NCI-H2081 (cell line): ENCODE measurements at places on chromosomes 6 and 20.

- peak; percentile 14 for DNase-seq
Observed at GRCh38 chr6:25670208-25670607, 18.2 kb downstream of the SCGN start.

DNA sequence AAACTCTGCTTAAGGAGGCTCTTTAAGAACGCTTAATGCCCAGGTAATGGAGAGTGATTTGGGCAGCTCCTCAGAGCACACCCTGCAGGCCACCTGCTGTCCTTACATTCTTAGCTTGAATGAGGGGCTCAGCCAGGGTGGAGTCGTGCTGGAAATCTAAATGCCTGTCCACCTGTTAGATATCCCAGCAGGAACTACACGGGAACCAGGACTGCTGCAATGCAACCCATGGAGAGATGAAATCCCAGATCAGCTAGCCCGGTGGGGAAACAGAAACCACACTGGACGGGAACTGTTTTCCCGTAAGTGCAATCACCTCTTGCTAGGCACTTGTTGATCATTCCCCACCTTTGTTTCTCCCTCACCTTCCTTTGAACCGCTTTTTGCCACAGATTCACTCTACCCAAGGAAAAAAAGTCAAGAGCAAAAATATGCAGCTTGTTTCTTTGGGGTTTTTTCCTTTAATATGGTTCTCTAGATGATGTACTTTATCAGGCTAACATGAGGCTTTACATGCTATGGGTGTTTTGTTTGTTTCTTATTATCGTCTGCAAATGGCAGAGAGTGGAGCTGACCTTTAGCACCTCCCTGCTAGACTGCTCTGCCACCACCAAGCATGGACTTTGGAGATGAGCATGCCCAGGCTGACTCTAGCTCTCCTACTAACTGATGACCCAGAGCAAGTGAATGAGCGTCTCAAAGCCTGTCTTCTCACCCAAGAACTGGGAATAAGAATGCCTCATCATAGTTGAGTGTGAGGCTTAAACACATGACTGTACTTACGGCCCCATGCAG lies 125.9 kb upstream of the TNFAIP3 start:
- DNase-seq, result no peak

DNA sequence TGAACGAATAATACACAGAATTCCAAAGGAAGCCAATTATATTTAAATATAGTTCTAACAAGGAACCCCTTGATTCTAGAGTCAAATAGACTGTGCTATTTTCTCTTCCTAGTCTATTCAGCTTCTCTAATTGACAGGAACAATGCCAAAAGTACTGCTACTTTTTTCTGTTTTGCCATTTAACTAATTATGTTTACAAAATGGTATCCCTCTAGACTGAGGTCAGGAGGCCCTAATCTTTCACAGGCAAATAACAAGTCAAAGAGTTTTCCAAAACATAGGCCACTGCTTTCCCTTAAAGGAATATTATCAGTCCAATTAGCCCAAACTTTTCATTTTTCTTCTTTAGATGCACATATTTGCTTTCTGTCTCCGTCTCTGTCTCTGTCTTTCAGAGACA lies 539.3 kb downstream of the RFPL4B start:
- no peak for DNase-seq

GRCh38 chr6:15259766-15260098 lies 13.9 kb downstream of the JARID2 start:
- DNase-seq, result no peak

- no peak for DNase-seq
Observed at GRCh38 chr6:145836170-145836569, 21.6 kb upstream of the FBXO30 start.

- DNase-seq, result no peak
Observed at GRCh38 chr20:34337982-34338726, 24.9 kb upstream of the ITCH start.

- DNase-seq, result no peak
Observed at GRCh38 chr6:51396583-51396982, 577.9 kb downstream of the TFAP2B start.

DNA sequence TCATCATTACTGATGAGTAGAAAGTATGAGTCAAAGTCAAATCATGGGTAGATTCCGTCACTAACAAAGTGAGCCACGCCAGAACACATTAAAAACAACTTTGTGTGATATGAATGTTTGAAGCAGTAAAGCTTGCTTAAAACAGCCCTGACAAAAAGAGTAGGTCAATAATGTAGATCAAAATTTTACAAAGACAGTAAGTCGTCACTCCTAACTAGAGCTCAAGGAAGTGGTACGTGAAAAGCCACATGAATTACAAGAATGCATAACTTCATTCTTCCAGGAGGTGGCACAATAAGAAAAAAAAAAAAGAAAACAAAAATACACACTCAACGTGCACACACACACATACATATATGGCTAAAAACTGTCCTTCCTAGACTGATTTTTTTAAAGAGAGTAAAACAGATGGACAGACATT lies 69.9 kb downstream of the HACE1 start:
- DNase-seq, result no peak

GRCh38 chr6:130622142-130622541 lies 205.1 kb upstream of the SMLR1 start:
- DNase-seq, result no peak

DNA sequence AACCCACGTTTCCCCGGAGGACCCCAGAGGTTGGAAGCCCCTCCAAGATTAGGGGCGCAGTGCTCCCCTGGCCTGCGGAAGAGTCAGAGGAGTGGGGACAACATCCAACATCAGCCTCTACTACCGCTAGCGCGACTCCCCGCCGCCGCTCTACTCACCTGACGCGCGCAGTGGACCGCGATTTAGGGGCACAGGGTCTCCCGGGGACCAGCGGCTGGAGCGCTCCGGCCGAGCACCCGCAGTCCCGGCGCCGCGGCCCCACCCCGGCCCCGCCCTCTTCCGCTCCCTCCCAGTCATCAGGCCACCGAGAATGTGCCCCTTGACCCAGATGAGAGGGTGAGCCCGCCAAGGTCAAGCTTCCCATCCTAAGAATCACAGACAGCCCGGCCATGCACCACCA lies at the start of gene ZFP57:
Gene ZFP57, minus strand, starts transcription at position 249 of the 400 bp plus-strand sequence. CDS start 4,149 bp downstream, outside the sequence.
- no peak for DNase-seq

GRCh38 chr6:157060440-157060952 lies 262.8 kb downstream of the TMEM242 start:
- DNase-seq, result no peak

DNA sequence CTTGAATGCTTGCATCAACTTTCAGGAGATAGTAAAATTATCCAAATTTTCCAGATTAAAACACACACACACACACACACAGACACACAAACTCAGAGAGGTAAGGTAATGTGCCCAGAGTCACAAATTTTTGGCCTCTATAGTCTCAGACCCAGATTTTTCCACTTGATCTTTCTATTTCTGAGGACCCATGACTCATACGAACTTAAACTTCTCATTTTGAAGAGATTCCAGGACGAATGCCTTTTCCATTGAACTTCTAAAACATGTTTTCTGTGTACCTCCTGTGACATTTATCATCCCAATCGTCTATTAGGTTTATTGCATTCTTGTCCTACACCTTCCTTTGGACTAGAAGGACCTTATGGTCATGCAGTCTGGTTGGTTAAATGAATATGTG lies 172.9 kb upstream of the COL21A1 start:
- DNase-seq, result no peak

DNA sequence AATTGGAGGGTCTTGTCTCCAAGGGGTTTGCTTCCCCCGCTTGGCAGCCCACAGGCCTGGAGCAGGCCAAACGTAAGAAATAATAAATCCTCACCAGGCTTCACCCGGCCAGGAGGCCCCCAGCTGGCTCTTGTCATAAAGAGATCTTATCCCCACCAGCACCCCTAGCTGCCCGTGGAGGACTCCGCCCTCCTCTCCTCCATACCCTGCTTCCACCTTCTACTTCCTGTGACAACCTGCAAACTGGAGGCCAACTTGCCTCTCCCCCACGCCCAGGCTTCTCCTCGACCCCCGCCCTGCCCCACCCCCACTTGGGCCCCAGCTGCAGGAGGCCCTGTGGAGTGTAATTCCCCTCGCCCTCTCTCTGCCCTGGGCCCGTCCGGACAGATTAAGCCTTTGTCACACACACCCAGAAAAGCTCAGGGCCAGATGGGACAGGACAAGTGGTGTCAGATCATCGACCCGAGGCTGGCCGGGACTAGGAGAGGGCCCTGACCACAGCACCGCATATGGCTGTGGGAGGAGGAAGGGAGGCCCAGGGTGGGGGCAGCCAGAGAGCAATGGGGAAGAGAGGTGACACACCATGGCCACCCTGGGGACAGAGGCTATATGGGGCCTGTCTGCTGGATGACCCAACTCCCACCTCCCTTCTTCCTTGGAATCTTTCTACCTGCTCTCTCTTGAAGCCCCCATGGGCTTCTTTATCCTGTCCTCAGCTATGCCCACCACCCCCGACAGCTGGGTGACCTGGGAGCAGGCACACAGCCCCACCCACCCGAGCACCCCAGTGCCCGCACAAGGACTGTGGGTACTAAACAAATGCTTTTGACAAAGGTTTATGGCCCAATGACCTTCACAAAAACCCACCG lies 3.9 kb downstream of the NOL4L start:
- no peak for DNase-seq

DNA sequence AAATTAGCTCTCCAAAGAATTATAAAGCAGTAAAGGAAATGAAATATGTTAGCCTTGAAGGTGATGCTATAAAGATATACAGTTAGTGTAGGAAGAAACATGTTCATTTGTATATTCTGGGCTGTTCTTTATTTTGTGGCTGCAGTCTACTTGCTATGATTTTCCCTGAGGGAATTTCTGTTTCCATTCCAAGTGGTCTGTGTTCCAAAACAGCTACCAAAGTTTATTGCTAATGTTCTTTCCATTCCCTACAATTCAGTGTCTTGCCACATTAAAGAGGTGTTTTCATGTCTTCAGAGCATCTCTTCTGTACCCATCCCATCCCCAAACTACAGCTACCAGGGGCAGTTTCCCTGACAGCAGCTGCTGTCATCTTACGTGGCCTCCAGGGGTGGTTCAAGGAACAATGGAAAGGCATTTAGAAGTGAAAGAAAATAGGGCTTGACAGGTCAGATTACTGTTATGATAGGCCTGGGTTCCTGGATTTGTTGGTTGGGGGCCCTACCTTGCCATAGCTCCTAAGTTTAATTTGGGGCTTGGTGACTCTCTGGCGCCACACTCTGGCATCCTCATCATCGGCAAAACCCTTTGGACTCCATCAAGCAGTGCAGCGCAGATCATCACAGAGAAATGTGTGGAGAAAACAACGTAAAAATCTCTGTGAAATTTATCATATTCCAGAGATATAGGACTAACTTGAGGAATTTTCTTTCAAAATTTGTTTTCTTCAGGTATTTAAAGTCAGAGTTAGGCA lies 33.8 kb upstream of the AIG1 start:
- no peak for DNase-seq

- no peak for DNase-seq
Observed at GRCh38 chr20:13799974-13800373, 15.1 kb downstream of the NDUFAF5 start.

- DNase-seq, result no peak
Observed at GRCh38 chr20:1926237-1926636, 31.0 kb downstream of the SIRPA start.

DNA sequence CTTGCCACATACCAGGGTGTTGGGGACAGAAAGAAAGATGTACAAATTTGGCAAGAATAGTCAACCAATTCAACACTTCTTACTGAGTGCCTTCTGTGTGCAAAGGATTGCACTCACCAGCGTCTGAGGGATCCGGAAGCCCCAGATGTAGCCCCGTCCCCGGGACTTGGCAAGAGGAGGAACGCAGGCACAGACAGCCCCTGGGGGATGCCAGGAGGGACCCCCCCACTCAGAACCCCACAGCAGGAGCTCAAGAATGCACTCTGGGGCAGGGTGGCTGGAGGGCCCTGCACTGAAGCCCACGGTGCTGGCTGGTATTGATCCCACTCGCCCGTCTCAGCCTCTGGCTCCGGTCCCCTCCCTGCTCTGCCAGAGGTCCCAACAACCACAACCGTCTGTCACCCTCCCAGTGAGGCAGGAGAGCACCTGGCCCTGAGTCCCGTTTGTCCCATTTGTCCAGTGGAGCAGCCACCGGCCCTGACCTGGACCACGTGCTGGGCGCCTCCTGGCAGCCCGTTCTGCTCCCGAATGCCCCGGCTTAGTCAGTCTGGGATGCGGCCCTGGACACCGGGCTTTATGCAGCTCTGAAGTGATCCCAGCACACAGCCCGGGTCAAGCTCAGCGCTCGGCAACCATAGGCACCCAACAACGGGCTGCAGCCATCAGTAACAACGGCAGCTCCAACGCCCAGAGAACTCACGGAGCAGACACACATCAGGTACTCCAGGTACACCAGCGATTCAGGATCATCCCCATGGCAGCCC lies 128.7 kb downstream of the DLL1 start:
- DNase-seq, result no peak

- DNase-seq, result no peak
Observed at GRCh38 chr20:23151008-23151703, 65.0 kb upstream of the CD93 start.

GRCh38 chr6:139981066-139981624 lies 606.7 kb upstream of the CITED2 start:
- no peak for DNase-seq

- no peak for DNase-seq
Observed at GRCh38 chr6:87763901-87764300, 61.9 kb upstream of the AKIRIN2 start.

DNA sequence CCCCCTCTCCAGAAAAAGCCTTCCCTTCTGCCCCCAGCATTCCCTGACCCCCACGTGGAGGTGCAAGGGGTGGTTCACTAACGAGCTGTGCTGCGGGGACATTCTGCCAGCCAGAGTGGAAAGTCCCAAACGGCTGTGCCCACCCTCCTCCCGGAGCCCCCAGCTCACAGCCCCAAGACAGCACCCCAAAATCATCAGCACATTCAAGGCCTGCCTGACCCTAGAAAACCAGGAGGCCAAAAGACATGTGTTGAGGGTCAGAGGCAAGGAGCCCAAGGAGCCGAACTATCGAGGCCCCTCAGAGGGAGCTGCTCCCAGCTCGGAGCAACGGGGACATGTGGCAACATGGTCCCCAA lies 197.9 kb downstream of the PREX1 start:
- no peak for DNase-seq

DNA sequence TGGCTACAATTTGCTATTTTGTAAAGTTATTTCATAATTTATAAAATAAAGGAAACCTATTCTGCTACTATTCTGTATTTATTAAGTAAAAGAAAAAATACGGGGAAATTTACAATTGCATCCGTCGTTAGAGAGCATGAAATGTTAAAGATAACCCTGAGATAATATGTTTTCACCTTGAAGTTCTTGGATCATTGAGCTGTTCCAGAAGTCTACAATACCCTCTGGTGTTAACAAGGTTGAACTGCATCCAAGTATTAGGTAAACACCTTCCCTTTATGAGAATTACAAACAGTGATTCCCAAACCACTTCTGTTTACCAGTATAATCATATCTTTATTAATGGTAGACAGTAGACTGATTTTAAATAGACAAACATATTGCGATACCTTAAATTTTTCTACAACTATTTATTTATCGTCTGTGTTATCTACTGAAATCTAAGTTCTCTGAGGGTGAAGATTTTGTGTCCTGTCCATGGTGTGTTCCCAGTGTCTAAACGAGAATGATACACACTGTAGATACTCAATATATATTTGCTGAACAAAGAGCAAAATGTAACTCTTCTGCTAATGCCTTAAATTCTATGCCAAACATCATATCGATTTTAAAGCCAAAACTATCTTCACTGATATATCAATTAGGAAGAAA lies 28.2 kb downstream of the TBC1D32 start:
- DNase-seq, result no peak
